Thoracic aorta (tissue), 2 donors: ENCODE measurements at places on chromosomes 11 and 22. TPM values are rescaled to one million over a fixed set of nuclear protein-coding genes. Genes with fewer than 3 reads are reported as not detected.

GRCh38 chr22:44917372-44918165 is 92.2 kb downstream of the PHF21B start:
- no peaks in the 10 kb centered on the region for H3K36me3 ChIP-seq
- DNase-seq, result no peak
- no peak overlapping the region for H3K27ac ChIP-seq

DNA sequence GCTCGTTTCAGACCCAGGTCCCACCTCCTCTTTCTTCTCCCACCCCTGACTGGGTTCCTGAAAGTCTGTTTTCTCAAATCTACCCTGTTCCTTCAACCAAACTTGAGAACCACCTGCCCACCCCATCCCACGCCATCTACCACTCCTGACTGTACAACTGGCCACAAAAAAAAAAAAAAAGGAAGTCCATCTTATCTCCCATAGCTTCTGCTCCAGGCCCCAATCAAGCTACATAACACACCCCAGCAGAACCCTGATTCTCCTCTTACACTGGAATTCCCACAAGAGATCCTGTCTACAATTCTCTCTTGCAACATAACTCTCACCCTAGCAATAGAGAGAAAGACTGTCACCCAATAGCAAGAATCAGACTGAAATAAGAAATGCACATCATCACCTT is 39.2 kb upstream of the CHST1 start:
- no peak for DNase-seq
- no peaks in the 10 kb centered on the region for H3K27me3 ChIP-seq
- no peak overlapping the region for H3K27ac ChIP-seq
- no peak overlapping the region for H3K4me3 ChIP-seq
- H3K4me1 ChIP-seq, result no peaks in the 10 kb centered on the region

GRCh38 chr11:232783-233565 is 3.2 kb downstream of the SIRT3 start:
- H3K36me3 ChIP-seq, result no peaks in the 10 kb centered on the region
- no peak overlapping the region for H3K27ac ChIP-seq
- no peak for DNase-seq
- H3K4me3 ChIP-seq, result no peak overlapping the region

- H3K27me3 ChIP-seq, result no peaks in the 10 kb centered on the region
- H3K27ac ChIP-seq, result no peak overlapping the region
- no peaks in the 10 kb centered on the region for H3K4me1 ChIP-seq
- H3K4me3 ChIP-seq, result no peak overlapping the region
- no peak for DNase-seq
These were observed 271.7 kb downstream of the CTTN start for GRCh38 chr11:70669871-70670675.

- no peak overlapping the region for H3K4me3 ChIP-seq
- H3K36me3 ChIP-seq, result no peaks in the 10 kb centered on the region
These were observed 18.1 kb upstream of the RASD2 start for GRCh38 chr22:35522225-35523149.

FOLR2 gene
- 51.4 TPM for total RNA-seq
